Left lobe of liver (tissue), 2 donors: ENCODE measurements at places on chromosomes 7 and 10.

- DNase-seq = peak; percentile 48
Observed at GRCh38 chr7:44075296-44076075, 6.8 kb downstream of the POLM start.

- no peak for DNase-seq
Observed at GRCh38 chr7:91949221-91950009, 8.8 kb downstream of the AKAP9 start.

GRCh38 chr7:130881799-130882141 is 147.8 kb upstream of the KLF14 start:
- DNase-seq = no peak

DNA sequence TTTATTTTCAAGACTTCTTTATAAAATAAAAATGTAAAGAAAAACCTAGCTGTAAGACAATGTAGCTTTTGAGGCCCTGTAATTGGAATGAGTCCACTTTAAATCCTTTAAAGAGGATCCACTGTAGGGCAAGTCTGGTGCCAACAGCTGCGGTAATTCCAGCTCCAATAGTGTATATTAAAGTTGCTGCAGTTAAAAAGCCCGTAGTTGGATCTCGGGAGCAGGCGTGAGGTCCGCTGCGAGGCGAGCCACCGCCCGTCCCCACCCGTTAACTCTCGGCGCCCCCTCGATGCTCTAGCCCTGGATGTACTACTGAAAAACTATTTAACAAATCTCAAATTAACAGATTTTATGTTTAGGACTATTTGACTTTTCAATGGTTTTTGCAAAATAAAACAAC is 414.7 kb upstream of the SEMA3C start:
- DNase-seq = no peak
